ENCODE measurements at places on chromosomes 13 and 19. TPM values are rescaled to one million over a fixed set of nuclear protein-coding genes. Genes with fewer than 3 reads are reported as not detected.

ZNF615 gene
- 9.9 TPM for total RNA-seq

OR4F17 gene
- not detected for total RNA-seq

NKPD1 gene
- total RNA-seq = not detected

MAST1 gene
- 0.77 TPM for total RNA-seq

BRME1 gene
- 10.5 TPM for total RNA-seq

ZNF865 gene
- total RNA-seq = 15.5 TPM

C19orf67 gene
- total RNA-seq = not detected

CEACAM6 gene
- not detected for total RNA-seq

CERS1 gene
- 0.21 TPM for total RNA-seq

CEACAM4 gene
- not detected for total RNA-seq

SLITRK6 gene
- total RNA-seq = not detected

TUBA3C gene
- total RNA-seq = not detected

SIGLECL1 gene
- not detected for total RNA-seq

FUT3 gene
- total RNA-seq = not detected

KLK15 gene
- total RNA-seq = not detected

ZNF549 gene
- 3.7 TPM for total RNA-seq

IFNL3 gene
- not detected for total RNA-seq

ZNF560 gene
- total RNA-seq = 0.27 TPM

SOX1 gene
- total RNA-seq = not detected

KLHL26 gene
- 13.5 TPM for total RNA-seq

ADGRE3 gene
- not detected for total RNA-seq

GPR12 gene
- not detected for total RNA-seq

VSTM1 gene
- total RNA-seq = not detected

PNMA8C gene
- not detected for total RNA-seq

RNF225 gene
- total RNA-seq = 0.48 TPM

IZUMO2 gene
- not detected for total RNA-seq

C13orf46 gene
- total RNA-seq = 0.61 TPM

PLIN5 gene
- not detected for total RNA-seq
